HCEC 1CT (cell line): ENCODE measurements at places on chromosomes 13 and 19.
A peak's percentile ranks its signal among the peaks of the same experiment; 100 is the strongest.

DNA sequence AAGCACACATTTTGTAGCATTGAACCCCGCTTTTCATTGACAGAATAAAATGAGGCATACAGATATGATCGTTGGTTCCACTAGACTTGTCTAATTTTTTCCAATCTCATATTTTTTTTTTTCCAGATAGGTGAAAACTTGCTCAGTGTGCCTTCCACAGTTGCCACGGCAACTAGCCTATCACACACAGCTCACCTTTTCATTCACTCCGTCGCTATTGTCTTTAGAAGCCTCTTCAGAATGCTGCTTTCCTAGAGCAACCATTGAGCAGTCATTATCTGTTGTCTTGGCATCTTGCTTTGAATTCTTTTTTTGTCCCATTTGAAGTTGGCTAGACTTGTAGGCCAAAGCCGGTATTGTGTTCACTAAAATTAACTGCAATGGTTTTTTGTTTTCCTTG is 37.7 kb upstream of the ESD start:
- no peak for DNase-seq

- no peak for DNase-seq
Observed at GRCh38 chr13:73684286-73684685, 449.9 kb downstream of the KLF12 start.

- DNase-seq = peak; percentile 73
Observed at GRCh38 chr19:49546825-49547565, 19.2 kb downstream of the RCN3 start.

DNA sequence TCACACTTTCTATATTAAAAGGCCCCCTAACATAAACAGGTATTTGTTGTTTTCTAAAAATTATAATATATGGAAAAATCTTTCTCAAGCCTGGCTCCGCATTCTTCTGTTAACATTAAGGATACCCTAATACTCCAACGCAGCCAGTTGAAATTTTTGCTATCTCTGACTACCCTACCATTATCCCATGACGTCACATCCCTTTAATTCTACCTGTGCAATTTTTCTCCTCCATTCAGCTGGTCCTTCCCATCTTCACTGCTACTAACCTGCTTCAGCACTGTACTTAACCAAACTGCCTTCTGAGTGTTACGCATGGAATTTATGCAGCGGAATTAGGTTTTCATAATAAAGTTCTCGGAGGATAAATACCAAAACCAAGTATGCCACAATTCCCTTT is 1.0 kb downstream of the MRPS31 start:
- DNase-seq = no peak

DNA sequence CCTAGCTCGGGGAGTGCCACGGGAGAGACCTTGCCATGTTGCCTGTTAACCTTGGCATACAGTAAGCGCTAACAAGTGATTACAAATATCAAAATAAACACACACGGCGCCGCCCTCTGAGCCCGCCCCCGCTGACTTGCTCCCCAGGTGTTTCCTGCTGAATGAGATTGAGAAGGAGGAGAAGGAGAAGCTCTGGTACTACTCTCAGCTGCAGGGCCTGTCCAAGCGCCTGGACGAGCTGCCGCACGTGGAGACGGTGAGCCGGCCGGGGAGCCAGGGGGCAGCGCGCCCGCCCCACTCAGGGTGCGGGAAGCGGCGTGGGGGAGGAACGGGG is 5.0 kb downstream of the APC2 start:
- no peak for DNase-seq

GRCh38 chr19:4692251-4693077 is 22.3 kb upstream of the MYDGF start:
- DNase-seq = no peak

DNA sequence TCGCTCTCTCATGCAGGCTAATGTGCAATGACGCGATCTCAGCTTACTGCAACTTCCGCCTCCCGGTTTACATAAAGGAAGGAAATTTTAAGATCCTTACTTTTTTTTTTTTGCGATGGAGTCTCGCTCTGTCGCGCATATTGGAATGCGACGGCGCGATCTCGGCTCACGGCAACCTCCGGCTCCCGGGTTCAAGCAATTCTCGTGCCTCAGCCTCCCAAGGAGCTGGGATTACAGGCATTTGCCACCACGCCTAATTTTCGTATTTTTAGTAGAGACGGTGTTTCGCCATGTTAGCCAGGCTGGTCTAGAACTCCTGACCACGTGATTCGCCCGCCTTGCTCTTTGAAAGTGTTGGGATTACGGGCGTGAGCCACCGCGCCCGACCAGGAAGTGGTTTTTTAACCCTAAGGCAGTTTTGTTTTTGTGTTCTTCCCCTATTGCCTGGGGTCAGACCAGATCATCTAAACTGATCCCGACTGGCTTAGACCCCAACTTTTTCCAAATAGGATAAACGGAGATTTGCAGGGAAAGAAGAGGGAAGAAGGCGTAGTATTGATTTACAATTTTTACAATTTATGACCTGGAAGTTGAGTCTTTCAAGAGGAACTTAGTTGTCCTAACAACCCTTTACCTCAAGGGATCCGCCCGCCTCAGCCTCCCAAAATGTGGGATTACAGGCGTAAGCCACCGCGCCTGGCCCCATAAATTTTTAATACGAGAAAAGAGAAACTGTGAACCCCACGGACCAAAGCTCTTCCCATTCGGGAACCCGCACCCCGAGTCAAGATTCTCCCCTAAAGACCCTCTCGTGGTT is 142.0 kb downstream of the ZNF737 start:
- DNase-seq = peak; percentile 29

DNA sequence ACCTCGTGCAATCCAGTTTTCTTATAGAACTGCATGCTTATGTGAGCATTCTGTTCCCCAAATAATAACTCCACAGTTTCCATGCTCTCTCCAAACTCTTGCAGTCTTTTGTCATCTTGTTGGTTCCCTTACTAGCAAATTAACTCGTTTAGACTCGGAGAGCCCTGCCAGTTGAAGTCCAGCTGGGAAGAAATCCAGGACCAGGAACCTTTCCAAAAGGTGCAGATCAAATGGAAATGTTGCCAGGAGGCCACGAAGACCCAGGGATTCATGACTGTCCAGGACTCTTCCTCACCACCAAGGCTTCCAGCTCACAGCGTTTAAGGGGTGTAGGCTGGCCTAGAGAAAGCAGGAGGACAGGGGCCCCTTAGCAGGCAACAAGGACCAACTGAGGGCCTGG is 2.1 kb upstream of the TDRD12 start:
- no peak for DNase-seq

DNA sequence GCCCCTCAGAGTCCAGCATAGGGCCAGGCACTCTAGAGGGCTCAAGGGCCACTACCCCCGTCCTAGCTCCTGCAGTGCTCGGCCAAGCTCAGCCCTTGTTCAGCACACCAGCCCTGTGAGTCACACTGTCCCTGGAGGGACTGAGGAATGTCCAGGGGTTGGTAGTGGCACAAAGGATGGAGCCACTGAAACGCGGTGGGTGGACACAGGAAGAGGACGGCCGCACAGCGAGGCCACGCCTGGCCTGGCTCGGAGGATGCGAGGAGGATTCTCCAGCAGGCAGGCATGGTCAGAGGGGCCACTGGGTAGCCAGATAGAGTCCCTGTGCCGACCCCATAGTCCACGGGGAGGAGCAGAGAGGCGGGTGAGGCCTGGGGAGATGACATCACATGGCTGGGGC is 45.7 kb downstream of the C1QTNF9 start:
- DNase-seq = no peak
